ENCODE measurements at places on chromosomes 7 and 10.

GRCh38 chr7:66576646-66577045 is 52.0 kb upstream of the KCTD7 start:
- DNase-seq, result no peak

DNA sequence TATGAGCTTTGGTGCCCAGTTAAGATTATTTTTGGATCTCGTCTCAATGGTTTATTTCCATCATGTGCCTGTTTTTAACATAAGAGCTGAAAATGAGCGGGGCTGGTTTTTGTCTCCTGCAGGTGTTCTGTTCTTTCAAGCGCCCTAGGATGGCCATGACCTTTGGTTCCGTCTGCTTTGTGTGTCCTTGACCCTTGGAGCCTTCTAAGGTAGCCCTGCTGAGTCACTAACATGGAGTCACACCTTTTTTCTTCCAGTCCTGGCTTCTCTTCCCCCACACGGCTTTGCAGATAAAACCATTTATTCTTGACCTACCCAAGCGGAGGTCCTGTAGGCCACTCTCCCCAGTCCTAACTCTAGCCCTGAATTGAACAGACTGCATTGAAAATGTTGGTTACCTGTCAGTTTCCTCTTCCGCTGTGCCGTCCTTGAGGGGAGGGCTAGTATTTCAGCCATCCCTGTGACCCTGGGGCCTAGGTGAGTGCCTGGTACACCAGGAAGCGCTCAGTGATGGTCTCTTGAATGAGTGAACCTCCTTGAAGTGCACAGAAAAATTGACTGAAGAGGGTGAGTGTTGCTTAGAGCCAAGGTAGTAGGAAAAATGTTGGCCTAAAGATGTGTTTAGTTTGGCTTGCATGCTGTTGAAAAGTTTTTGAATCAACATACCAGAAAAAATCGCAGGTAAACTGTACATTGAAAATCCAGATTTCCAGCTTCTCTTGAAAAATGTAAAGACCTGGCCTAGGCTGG is 48.0 kb downstream of the CAMK1D start:
- no peak for DNase-seq

- DNase-seq, result no peak
These were observed 72.9 kb upstream of the CAV2 start for GRCh38 chr7:116426428-116427156.

DNA sequence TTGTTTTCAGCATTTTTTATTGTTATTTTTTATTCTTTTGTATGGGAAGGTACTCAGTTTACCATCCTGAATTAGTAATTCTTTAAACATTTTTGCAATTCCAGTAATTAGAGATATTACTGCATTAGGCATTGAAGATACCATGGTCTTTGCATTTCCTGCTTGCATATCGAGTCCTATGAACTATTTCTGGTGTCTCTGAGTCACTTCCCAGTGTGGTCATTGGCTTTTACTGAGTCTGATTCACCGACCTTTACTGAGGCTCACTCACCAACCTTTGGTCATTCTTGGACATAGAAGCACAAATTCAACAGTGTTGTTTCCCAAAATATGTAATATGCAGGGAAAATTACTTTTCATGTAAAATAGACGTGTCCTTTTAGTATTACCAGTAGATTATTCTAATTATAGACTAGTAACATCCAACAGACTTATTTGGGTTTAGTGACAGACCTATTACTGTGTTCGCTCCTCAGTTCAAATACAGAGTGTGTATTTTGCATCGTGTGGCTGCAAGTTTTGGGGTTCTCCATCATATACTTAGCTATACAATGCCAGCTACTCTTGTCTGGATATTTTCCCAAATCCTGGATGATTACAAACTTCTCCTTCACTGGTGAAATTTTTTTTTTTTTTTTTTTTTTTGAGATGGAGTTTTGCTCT is 180.7 kb upstream of the PRSS1 start:
- DNase-seq, result no peak

DNA sequence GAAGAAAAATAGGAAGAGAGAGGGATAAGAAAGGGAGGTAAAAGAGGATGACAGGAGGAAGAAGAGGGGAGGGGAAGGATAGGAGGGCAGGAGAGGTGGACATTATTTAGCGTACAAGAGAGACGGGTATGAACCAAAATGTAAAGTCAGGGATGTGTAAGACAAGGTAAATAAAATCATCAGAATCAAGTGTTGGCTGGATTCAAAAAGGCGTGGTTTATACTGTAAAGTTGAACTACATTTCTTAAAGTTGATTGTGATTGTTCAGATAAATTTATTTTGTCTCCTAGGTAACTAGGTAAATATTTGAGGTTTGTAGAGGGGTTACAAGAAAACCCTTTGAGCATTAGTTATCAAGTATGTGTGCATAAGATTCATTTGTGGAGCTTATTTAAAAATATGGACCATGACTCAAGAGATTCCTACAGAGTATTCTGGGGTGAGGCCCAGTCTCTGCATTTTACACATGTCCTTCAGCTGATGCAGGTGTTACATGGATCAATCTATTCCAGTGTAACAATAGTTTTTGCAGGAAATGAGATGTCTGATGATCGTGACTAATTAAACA is 512.1 kb upstream of the MBL2 start:
- no peak for DNase-seq

GRCh38 chr7:75584354-75584753 is 92.2 kb downstream of the SPDYE5 start:
- DNase-seq, result no peak

DNA sequence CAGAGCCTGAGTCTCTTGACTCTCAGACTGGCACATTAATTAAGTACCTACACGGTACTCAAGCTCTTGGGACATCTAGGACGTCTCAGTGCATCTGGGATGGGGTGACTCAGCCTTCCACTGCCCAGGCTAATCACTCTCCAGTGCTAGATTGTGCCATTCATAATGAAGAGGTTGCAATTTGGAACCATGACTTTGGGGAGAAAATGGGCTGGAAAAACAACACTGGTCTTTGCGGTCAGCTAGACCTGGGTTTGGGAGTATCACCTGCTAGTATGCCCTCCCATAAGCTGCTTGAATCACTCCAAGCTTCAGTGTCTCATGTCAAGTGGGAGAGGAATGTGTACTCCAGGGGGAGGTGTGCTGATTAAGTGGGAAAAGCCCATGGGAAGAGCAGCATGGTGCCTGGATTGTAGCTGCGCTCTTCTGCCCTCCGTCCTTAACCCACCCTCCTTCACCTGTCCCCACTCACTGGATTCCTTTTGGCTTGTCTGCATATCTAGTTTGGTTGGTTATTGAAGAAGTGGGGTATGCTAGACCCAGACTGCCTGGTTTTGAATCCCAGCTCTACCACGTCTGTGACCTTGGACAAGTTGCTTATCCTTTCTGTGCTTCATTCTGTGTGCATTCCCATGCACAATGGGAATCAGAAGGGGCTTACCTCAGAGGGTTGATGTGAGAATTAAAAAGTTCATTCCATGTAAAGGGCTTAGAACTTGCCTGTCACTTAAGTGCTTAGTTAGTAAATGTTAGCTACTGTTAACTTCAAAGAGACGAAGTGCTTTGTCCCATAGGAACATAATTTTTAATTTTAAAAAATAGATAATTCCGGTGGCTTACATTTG is 3.8 kb downstream of the NFE2L3 start:
- DNase-seq, result no peak

GRCh38 chr7:75650681-75651080 is 88.1 kb downstream of the HIP1 start:
- no peak for DNase-seq

GRCh38 chr7:102193806-102194205 is 92.9 kb upstream of the SH2B2 start:
- DNase-seq, result no peak

DNA sequence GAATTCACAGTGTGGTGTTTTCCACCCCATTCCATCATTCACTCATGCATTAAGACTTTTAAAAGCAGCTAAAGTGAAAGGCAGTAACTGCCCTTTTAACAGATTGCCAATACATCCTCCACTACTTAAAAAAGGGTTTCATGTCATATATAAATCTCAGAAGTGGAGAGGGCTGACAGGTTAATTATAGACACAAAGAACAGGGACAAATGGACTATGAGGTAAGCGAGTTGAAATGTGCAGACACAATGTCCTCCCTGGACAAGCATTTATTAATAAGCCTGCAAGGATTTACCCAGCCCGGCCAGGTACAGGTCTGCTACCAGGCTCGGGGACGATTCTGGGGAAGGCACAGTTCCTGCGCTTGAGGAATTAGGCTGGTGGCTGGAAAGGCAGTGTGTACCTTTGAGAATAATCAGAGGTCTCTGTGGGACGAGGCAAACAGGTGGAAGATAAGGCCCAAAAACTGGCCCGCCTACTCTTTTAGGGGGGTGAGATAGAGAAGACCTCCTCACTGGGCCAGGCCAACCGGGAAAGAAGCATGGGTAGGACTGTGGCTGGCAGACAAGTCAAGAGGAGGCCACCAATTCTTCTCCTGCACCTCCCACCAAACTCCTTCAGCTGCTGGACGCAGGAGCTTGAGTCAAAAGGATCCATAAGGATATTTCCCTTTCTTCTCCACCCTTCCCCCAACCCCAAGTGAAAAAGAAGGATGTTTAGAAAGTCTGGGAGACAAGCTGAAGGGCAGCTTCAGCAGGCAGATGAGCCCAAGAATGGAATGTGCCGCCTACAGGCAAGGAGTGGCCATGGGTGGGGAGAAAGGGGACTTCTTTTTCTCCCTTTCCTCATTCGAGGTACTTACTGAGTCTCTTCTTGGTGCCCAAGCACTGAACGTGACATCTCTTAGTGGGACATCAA is 1.5 kb downstream of the PDLIM1 start:
- no peak for DNase-seq

GRCh38 chr7:18831943-18832342 is 285.5 kb downstream of the TWIST1 start:
- DNase-seq, result no peak

DNA sequence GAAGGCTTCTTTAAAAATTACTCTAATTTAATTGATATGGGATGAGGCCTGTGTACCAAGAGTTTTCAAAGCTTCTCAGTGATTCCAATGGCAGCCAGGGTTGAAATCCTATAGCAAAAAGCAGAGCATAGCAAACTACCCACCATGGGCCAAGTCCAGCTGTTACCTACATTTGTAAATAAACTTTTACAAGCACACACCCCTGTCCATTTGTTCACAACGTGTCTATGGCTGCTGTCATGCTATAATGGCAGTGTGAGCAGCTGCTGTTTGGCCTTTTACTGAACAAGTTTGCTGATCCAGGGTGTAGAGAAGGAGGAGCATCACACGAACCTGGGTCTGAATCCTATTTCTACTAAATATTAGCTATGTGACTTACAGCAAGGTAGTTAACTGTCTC is 50.0 kb downstream of the NPY start:
- no peak for DNase-seq

DNA sequence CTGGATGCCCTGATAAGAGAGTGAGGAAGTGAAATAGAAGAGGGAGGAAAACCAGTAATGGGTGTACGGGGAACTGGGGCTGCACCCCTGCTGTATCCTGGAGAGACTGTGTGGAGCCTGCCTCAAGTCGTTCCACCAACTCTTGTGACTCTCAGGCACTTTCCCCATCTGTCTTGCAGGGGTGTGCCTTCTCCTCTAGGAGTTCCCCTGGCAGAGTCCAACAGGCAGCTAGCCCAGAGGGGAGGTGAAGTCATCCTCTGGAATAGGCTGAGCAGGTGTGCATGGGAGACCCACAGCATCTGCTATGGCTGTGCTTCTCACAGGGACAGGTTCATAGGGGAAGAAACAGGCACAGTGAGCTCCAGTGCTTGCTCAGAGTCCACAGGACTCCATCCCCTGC is 46.8 kb downstream of the WIPF3 start:
- no peak for DNase-seq

DNA sequence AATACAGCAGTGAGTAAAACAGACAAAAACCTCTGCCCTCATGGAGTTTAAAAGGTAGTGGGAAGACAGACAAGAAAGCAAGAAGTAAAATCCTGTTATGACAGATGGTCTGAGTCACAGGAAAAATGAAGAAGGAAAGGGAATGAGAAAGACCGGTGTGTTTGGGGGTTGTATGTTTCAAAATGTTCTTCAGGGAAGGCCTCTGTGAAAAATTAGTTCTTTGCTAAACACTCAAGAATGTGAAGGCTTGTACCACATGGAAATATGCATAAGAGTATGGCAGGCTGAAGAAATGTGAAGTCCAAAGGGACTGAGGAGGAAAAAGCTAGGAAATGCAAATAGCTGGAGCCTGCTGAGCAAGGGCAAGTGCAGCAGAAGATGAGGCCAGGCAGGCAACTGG is 315.9 kb upstream of the SEMA3A start:
- no peak for DNase-seq

GRCh38 chr10:92972066-92972870 is 88.3 kb upstream of the CYP26C1 start:
- DNase-seq, result no peak

DNA sequence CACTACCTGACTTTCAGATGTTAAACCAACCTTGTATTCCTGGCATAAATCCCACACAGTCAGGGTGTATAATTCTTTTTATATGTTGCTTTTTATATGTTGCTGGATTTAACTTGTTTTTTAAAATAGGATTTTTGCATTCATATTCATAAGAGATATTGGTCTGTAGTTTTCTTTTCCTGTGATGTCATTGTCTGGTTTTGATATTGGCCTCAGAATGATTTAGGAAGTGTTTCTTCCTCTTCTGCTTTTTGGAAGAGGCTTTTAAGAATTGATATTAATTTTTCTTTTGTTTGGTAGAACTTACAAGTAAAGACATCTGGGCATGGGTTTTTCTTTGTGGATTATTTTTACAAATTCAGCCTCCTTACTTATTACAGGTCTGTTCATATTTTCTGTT is 93.1 kb downstream of the CARD11 start:
- DNase-seq, result no peak

GRCh38 chr10:80976658-80977057 is 439.0 kb downstream of the SH2D4B start:
- no peak for DNase-seq
